ENCODE measurements at places on chromosomes 1 and 21.

DNA sequence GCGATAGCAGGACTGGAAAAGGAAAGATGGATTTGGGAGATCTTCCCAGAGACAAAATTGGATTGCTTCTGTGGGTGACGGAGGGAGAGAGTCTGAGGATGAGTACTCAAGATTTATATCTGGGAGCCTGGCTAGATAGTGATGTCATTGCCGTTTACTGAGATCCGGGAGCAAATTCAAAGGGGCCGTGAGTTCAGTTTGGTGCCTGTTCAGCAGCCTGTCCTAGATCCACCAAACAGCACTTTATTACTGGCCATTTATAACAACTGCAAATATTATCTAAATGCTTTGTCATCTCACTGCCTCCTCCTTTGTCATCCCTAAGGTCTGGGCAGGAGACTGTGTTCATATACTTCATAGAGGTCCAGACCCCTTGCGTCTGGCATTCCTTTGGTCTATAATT lies 29.2 kb downstream of the MAPKAPK2 start:
- no peak for DNase-seq

DNA sequence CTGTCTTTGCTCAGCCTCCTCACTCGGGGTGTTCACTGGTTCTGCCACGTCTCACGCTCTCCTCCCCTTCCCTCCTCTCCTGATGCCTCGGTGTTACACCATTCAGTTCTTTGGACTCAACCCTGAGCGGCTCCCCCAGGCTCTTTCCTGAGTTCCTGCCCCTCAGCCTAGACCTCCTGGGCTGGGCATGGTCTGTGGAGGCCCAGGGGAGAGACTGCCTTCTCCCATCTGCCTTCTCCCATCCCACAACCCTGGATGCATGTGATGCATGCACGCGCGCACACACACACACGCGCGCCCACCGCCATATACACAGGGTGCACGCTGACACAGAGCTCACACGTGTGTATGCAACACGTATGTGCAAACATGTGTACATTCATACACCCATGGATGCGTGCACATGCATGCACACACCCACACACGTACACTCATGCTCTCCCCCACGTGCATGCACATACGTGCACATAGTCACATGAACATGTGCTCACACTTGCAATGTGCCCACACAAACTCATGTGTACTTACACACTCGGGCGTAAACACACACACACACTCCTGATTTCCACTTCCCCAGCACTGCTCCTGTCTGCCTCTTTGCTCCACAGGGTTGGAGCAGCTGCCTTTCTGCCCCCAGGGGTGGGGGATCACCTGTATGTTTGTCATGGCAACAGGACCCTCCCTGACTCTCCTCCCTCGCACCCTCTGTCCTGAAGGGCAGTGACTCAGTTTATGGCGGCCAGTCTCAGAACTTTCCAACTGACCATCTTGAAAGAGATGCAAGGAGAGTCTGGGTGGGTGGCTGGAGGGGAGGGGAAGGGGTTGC lies 59.0 kb downstream of the HUNK start:
- DNase-seq, result no peak

DNA sequence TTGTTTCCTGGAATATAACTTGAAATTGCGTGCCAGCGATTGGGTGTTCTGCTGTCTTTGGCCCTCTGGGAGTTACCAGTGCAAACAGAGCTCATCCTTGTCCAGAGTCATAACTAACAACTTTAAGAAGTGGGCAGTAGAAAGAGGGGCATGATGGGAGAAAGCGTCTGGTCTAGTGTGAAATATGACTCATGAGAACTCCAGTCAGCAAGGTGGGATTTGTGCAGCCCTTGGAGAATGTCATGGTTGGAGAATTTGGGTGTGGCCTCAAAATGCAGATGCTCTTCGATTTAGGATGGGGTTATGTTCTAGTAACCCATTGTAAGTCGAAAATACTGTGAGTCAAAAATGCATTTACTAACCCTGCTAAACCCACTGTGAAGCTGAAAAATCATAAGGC lies 12.9 kb downstream of the ATP1B1 start:
- DNase-seq, result no peak

DNA sequence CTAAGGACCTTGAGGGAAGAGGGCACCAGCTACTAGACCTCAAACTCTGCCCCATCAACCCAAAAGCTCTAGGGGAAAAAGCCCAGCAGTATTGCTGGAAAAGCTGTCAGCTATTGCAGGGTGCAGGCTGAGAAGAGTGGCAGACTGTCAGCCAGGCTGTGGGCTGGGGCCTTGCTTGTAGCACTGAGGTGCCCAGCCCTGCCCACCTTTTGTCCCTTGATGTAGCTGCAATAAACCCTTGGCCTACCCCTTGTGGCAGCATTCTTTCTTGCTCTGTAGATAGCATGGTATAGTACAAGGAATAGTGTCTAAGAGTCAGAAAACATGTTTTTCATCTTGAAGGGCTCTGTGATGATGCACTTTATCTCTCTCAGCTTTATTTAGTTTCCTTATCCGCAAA lies 39.4 kb downstream of the CDC14A start:
- no peak for DNase-seq

DNA sequence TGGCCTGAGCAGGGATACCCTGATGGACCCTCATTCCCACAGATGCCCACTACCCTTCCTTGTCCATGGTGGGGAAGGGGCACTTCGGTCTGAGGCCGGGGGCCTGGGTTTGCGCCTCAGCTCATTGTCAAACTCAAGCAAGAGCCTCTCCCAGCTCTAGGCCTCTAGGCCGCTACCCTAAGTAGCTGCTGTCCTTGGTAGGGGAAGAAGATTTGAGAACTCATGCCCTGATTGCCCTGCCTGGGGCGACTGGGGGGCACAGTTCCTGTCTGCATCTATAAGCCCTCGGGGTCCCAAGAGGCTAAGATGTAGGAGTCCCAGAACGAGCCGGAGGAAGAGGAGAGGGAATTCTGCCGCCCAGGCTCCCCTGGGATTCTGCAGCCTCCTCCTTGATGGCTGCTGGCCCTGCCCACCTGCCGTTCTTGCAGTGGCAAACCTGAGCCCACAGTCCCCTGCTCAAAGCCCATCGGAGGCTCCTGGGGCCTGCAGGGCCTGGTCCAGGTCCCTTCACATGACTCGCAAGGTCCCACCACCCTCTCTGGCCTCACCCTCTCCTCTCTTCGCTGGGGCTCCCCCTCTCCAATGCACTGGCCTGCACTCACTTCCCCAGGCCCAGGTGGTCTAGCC lies 20.4 kb upstream of the CASZ1 start:
- DNase-seq, result no peak

DNA sequence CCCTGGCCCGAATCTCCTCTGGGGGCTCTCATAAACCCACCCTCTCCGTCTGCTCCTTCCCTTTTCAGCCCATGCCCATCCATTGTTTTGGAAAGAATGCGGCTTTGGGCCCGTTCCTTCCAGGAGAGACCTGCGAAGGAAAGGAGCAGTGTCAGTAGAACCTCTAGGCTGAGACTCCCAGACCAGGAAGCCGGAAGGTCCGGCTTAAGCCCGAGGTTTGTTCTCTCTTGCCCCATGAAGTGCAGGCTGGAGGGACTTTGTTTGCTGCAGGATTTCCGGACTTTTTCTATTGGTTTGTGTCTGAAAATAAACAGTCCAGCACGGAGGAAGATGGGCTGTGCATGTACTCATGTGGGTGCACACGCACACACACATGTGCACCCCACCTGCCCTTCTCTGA lies 49.8 kb downstream of the ELK4 start:
- peak; percentile 70 for DNase-seq

- no peak for DNase-seq
These were observed 313.4 kb downstream of the CAMTA1 start for GRCh38 chr1:7098641-7099040.

- peak; percentile 18 for DNase-seq
These were observed 1.7 kb downstream of the H3-3A start for GRCh38 chr1:226063977-226064815.

- peak; percentile 46 for DNase-seq
These were observed 100.8 kb upstream of the SLC45A1 start for GRCh38 chr1:8217011-8217711.

DNA sequence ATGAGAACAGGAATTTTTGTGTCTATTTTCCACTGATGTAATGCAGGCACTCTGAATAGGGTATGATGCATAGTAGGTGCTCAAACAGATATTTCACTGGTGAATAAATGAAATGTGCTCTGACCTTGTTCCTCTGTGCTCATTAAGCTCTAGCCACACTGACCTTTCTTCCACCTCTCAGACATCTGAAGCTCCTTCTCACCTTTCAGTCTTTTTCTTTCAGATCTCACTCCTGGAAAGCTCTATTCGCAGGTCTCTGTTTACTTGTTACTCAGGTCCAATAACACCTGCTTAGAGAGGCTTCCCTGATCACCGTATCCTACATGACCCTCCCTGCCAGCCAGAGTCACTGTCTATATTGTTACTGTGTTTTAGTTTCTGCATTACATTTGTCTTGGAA lies 59.2 kb upstream of the IVNS1ABP start:
- no peak for DNase-seq

DNA sequence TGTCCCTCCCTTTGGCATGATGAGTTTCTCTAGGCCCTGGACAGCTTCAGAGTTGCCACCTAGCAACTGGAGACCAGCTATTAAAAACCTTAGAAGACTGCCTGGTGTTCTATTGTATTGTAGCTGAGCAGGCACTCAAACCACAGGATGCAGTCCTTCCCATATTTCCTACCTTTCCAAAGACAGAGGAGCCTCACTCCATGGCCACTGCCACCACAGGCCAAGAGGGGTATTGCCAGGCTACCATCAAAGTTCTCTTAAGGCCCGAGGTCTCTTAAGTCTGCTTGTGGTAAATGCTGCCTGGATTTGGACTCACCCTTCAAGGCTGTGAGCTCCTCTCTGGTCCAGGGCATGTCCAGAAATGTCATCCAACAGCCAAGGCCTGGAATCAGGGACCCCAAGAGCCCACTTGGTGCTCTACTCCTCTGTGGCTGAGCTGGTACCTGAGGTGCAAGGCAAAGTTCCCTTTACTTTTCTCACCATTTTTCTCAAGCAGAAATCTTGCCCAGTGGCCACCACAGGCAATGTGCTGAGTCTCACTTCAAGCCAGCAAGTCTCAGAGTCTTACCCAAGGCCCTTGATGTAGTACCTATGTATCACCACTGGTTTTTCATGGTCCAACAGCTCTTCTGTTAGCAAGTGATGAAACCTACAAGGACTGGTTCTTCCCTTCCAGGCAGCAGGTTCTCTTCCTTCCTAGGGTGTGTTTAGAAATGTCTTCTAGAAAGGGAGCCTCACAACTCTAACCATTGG lies 269.4 kb downstream of the AMY1C start:
- DNase-seq, result no peak

GRCh38 chr1:27647328-27647727 lies 12.3 kb upstream of the FGR start:
- no peak for DNase-seq

GRCh38 chr1:30698401-30698981 lies 24.9 kb downstream of the MATN1 start:
- no peak for DNase-seq

DNA sequence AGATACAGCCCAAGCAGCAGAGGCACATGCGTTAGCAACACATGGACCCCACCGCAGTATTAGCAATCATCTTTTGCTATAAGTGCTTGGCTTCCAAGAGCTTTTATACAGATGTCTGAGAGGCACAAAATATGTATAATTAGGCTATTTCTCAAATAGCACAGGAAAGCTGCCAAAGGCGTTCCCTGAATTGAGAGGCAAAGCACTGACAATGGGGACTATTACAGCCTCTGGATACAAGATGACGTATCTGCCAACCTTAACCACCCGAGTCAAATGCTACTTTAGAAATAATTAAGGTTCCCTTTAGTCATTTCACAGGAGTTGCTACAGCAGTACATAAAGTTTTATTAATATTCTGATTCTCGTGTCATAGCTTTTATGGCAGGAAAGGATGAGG lies 6.4 kb downstream of the STMN1 start:
- no peak for DNase-seq

DNA sequence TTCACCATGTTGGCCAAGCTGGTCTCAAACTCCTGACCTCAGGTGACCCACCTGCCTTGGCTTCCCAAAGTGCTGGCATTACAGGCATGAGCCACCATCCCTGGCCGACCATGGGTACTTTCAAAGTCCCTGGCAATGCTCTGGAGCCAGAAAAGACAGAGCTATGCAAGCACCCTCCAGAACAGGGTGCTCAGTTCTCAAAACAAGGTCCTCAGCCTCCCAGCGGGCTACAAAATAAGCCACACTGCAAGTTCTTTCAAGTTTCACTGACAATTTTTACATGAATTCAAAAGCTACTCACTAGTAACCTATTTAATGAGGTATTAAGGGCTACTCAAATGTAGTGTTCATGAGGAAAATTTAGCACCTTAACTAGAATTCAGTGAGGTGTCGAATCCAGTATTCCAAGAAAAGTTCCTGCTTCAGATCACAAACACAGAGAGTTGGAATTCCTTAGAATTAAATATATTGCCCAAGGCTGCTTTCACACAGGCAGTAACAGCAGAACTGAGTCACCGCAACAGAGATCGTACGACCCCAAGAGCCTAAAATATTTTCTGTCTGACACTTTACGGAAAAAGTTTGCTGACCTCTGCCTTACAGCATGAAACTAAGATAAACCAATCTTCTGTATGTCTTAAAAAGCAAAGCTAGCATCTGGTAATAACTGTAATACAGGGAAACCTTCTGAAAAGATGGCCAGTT lies 60.7 kb downstream of the HSF2BP start:
- no peak for DNase-seq

DNA sequence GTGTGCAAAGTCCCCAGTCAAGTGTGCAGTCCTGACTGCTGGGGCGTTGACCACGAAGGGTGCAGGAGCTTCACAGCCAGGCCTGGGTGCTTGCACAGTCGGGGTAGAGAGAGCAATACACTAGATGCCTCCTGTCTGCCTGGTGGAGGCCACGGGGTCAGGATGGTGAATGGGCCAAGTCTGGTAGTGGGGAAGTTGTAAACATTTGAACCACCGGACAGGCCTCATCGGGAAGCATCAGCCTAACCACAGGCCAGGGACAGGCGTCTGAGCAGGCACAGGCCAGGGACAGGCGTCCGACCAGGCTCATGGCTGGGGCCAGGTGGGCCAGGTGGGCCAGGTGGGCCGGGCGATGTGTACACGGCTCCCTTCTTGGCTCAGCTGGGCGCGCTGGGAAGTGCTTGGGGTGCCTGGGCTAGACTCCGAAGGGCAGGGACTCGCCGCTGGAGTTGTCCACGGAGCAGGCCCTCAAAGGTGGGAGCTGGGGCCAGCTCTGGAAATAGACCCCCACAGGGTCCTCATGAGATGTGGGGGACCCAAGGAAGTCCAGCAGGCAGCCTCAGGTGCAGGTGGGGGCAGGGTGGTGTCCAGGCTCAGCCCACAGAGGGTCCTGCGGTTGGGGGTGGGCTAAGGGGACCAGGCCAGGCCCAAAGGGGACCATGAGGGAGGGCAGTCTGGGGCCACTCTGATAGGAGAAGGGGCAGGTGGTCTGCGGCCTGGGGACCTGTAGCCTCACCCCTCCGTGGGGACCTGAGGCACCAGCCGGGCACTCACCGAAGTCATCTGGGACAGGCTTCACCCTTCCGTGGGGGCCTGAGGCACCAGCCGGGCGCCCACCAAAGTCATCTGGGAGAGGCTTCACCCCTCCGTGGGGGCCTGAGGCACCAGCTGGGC lies 15.0 kb downstream of the COL6A1 start:
- no peak for DNase-seq

GRCh38 chr1:223319398-223319797 lies 44.6 kb downstream of the SUSD4 start:
- DNase-seq, result no peak

Data from dermis blood vessel endothelial cell (primary cell).